ENCODE measurements at places on chromosomes 6 and 20. TPM values are rescaled to one million over a fixed set of nuclear protein-coding genes. Genes with fewer than 3 reads are reported as not detected.

GRCh38 chr6:144343701-144344428, 58.7 kb downstream of the UTRN start:
- DNase-seq = peak; percentile 51

DNA sequence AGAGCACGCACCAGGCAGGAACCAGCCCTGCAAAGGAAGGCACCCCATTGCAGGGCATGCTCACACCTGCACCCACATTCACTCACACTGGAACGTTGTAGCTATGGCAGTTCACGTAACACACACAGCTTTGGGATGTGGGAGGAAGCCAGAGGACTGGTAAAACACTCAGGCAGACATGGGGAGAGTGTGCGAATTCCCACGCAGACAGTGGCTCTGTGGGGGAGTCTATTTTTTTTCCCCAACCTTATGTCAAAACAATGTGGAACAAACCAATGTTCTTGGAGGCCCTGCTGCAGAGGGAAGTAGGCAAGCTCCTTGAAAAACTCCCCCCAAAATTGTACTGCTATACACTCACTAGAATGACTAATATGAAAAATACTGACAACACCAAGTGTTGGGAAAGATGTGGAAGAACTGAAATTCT, 91.0 kb downstream of the PPP1R14C start:
- no peak for DNase-seq

DNA sequence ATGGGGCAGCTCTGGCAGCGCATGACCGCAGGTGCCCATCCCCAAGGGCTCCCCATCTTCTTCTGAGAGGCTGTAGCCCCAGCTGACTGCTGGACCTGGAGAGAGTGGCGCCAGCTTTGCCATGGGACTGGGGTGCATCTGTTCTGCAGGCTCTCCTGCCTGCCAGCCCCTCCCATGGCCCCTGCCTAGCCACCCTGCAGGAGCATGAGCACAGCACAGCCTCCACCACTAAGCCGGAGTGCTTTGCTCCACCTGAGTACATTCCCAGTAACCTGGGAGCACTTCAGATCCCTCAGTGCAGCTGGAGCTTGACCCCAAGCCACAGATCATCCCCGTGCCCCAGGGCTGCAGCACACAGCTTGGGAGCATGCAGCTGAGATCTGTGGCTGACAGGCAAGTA, 16.0 kb downstream of the DEFB125 start:
- no peak for DNase-seq

DNA sequence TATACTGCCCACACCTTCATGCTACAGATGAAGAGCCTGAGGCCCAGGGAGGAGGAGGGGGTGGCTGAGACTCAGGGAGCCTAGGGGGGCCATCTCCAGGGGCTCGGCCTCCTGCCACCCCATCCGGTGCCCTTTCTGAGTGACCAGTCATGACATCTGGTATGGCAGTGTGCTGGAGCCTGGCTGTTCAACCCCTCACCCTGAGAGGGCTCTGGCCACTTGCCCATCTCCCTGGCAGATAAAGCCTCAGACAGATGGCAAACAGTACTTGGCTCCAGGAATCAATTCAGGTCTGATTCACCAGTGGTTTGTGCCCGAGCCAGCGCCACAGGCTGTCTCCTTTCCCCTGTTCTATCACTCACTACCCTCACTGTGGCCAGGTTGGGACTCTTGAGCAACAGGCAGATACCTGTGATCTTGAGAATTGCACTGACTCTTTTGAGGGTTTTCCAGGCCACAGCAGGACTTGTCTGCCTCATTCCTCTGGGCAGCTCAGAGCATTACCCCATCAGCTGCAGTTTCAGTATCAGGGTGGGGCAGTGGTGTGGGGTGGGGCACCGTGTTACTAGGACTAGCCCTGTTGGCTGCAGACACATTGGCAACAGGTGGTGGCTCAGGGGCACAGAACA, 22.8 kb downstream of the SRSF3 start:
- DNase-seq = no peak

DNA sequence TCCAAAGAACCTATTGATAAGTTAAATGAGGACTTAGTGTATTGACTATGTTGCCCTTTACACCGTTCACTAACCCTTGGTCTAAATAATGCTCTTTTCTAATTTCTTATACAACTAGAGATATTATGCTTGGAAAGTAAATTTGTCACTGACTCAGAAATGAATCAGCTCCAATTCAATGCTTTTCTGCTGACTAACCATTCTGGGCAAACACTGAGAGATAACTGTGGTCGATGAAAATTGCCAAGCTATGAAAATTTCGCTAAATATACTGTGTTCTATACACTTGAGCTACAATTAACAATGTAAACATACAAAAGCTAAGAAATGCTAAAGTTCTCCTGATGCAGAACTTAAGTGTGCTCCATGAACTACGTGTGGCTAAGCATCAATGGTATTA, 23.1 kb upstream of the FBXO9 start:
- DNase-seq = no peak

- DNase-seq = no peak
Observed at GRCh38 chr6:82955841-82956240, 109.8 kb downstream of the UBE3D start.

GRCh38 chr20:45305262-45305661, 1.4 kb upstream of the RBPJL start:
- DNase-seq = no peak

GRCh38 chr20:56469077-56469449, 636 bp downstream of the RTF2 start:
- DNase-seq = no peak

DNA sequence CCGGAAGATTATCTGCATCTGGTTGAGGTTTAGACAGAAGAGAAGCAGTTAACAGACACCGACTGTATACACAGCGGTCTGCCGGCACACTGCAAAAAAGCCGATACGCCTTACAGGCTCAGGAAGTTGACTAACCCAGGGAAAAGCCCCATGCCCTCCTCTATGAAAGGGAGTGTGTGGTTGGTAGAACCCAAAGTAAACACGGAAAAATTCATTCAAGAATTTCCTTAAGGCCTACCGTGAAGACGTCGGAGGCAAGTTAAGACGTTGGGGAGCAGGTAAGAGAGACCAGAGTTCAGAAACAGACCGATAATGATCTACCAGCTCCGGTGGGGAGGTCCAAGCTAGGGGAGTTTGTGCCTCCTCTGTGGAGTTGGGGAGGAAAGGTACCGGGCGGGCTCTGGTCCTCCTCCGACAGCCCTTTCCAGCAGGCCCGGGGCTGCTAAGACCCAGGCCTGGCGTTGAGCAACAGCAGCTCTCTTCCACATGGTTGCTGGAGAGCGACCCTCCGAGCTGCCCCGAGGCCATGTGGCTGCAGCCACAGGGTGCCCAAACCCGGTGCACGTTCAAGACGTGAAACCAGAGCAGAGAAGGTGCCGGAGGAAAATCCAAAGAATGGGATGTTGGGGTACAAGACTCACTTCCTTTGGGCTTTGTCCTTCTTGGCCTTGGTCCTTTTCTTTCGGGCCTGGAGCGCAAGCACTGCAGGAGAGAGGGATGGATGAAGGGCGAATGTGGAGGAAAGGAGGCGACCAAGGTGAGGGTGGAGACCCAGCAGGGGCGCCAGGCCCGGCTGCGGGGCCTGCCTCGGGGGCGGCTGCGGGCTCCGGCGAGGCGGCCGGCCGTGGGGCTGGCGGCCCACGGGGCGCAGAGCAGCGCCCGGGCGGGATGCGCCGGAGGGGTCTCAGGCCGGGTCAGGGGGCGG, 809 bp downstream of the SRPK1 start:
- peak; percentile 57 for DNase-seq

- DNase-seq = no peak
Observed at GRCh38 chr6:147207351-147207750, 3.1 kb downstream of the STXBP5 start.

DNA sequence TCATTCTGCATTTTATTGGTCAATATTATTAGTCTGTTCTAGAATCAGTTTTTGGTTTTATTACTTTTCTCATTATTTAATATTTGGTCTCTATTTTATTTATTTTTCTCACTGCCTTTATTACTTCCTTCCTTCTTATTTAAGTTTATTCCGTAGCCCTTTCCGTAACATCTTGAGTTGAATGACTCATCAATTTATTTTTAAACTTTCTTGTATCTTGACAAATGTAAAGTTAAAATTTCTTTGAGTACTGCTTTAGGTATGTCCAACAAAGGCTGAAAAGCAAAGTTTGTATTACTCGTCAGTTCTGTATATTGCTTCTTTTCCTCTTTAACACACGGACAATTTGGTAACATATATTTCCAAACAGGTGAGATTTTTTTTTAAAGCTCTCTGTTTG, 192.0 kb downstream of the CD109 start:
- no peak for DNase-seq

GRCh38 chr20:58111310-58112016, 117.0 kb downstream of the ANKRD60 start:
- no peak for DNase-seq

- DNase-seq = no peak
Observed at GRCh38 chr6:145031001-145031400, 704.3 kb downstream of the EPM2A start.

DNA sequence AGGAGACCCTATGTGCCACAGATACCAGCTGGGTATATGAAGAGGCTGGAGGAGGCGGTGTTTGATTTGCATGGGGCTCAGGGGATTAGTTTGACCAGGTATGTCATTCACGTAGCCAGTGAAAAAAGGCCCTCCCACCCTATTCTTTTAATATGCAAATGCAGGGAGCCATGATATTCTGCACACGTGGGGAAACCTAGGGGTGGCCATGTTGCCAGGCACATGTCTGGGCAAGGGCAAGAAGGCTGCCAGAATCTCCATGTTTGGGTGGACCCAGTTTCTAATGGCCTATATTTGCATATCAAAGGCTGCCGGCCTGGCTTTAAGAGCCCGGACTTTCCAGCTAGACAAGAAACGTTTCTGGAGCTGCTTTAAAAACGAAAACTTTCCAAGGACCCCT, 60.4 kb downstream of the SOX4 start:
- DNase-seq = no peak

GRCh38 chr6:90599151-90599550, 12.3 kb upstream of the MAP3K7 start:
- DNase-seq = no peak

CST3 gene
- 8.5 TPM for total RNA-seq

ANKRD66 gene
- not detected for total RNA-seq

DDX43 gene
- total RNA-seq = 1.3 TPM

Measured in activated naive CD8-positive, alpha-beta T cell treated with anti-CD3 and anti-CD28 coated beads, Interleukin-2, amount 10 ng/mL, durations not matched to agents 7 days and 5 days (primary cell).